Endothelial cell (in vitro differentiated cells): ENCODE measurements at places on chromosomes 2 and 18. TPM values are rescaled to one million over a fixed set of nuclear protein-coding genes. Genes with fewer than 3 reads are reported as not detected.

Gene CTNNA2
- 4.7 TPM for total RNA-seq

DNA sequence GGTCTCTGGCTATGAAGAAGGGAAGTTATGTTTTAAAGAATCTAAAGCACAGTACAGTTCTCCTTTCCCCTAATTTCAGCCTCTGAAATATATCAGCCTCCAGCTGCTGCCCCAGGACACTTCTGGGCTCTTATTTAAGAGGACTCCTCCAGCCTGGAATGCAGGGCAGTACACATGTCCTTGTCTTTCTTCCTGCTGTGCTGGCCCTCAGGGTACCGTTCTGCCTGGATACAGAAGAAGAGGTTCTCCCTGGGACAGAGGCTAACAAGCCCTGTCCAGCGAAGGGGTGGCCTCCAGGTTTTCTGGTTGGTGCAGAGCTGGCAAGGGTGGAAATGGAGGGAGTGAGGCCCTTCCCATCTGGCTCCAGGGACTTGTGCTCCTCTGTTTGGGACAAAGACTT, 22.1 kb downstream of the MLPH start:
- no peak for DNase-seq

DNA sequence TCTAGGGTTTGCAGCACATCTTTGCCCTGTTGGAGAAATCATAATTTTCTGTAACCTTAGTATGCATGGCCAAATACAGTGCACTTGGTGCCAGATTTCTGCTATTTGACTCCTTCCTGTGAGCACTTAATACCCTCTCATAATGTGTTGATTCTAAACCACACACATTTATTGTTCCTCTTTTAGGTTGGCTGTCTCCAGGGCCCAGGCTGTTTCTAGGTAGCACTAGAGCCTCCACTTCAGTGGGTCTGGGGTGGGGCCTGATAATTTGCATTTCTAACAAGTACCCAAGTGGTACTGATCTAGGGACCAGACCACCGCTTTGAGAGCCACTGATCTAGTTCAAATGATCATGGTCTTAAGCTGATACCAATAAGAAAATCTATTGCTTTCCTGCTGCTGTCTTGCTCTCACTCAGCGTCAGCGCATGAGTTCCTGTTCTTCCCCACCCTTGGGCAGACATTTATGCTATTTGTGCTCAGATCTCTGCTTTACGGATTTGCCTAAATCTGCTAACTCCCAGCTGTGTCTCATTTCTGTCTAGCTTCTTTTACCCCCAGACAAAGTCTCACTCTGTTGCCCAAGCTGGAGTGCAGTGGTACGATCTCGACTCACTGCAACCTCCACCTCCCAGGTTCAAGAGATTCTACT, 7.4 kb downstream of the PTRHD1 start:
- no peak for DNase-seq

- DNase-seq = no peak
Measured at GRCh38 chr18:45320724-45321123, 294.6 kb upstream of the SLC14A2 start.

- DNase-seq = no peak
Measured at GRCh38 chr2:238130111-238130695, 8.3 kb upstream of the KLHL30 start.

DNA sequence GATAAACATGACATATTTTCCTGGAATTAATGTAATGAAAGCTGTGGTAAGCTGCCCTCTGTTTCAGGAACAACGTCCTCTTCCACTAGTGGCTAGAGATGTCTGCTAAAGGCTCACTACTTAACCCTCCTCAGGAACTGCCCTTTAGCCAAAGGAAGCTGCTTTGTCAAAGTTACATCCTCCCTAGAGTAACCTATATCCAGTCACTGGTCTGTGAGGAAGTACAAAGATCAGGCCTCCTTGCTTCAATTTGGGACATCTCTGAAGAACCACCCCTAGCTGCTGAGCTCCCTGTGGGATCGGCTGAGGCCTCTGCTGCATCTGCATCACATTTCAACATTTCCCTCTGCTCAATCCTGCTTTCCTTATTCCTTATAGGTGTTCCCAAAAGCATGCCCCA, 107.8 kb downstream of the PRELID3A start:
- DNase-seq = no peak

DNA sequence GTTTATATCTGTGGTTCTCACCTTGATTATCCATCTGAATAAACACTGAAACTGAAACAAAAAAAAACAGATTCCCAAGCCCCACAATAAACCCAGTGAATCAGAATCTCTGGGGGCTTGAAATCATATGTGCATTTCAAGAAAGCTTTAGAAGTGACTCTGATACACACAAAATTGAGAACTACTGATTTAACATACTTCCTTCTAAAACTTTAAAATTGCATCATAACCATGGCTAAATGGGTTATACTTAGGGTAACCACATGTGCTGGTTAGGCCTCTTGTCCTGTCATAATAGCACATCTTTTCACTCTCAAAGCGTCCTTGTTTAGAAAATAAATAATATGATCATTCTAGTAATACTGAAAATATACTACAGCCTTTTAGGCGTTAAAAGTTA, 100.9 kb downstream of the ATAD2B start:
- no peak for DNase-seq

DNA sequence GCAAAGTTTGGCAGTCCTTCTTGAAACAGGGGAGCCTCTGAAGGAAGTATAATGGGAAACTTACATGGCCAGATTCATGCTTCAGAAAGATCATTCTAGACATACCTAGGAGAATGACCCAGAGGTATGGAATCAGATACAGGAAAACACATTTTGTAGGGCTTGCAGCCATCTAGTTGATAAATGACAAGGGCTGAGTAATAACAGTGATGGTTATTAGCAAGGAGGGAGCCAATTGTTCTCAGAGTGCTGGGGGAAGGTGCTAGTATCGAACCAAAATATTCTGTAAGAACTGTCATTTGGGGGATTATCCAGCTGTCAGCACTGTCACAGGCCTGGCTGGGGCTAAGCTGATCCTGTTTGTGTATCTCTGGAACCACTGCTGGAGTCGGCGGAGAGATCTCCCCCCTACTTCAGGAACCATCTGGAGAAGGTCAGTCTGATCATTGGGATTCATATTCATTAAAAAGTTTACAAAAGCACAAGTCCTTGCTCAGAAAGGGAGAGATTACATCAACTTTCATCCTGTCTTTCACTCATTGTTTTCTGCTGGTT, 113.8 kb upstream of the THSD7B start:
- no peak for DNase-seq

DNA sequence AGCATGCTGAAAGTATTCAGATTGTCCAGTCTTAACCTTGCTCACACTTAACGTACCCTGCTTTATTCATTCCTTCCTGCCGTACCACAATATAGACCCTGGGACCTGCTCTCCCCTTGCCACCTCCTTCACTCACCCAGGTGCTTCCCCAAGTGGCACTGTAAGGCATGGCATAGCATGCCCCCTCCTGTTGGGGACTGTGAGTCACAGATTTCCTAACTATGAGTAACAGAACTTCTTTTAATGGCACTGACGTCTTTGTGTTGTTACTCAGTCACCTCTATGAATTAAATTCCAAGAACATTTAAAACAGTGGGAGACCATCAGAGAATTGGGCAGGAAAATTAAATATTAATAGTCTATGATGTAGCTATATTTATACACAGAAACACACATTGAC, 117.2 kb downstream of the CTNNA2 start:
- no peak for DNase-seq

- no peak for DNase-seq
Measured at GRCh38 chr2:5020116-5020875, 671.9 kb upstream of the SOX11 start.

- DNase-seq = peak; percentile 63
Measured at GRCh38 chr18:63578357-63578958, 8.7 kb upstream of the SERPINB13 start.

Gene FEV
- 0.56 TPM for total RNA-seq

DNA sequence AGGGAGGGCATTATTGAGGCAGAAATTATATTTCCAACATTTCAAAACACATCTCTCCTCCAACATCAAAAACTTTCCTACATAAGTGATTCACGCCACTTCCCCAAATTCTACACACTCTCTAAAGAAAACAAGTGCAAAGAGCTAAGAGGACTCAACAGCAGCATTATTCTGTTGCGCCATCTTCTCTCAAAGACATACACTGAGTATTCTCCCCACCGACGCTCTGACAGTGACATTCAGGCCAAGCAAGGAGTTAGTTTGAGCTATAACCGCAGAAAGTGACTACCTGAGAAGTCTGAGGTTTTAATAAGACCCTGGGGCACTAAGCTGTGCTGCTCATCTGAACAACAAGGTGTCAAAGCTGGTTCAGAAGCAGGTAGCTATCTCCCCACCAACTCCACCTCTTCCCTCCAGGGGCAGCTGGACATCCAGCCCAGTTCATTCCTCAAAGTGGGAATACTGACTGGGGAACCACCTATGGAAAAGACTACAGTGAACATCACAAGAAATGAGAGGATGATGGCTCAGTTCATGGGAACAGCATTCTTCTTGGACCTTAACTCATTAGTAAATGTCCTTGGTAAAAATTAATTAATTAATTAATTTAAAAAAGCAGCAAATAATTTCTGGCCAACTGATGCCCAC, 309.5 kb upstream of the CCDC68 start:
- DNase-seq = no peak

Gene TBR1
- total RNA-seq = 0.08 TPM

Gene NLRC4
- not detected for total RNA-seq

DNA sequence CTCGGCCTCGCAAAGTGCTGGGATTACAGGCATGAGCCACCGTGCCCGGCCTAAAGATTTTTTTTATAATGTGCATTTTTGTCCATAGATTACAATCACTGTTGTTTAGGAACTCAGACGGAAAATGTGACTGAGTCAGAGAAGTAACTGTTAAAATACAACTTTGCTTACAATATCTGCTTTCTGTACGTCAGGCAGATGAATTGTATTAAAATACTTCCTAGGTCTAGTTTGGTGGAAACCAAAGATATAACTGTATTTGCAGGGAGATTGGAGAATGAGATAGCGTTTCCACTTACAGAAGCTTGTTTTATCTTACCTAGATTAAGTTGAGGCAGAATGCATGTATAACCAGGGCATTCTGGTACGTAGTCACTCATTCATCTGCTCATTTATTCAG, 36.7 kb downstream of the ASAP2 start:
- DNase-seq = no peak

Gene USP34
- total RNA-seq = 97.4 TPM

DNA sequence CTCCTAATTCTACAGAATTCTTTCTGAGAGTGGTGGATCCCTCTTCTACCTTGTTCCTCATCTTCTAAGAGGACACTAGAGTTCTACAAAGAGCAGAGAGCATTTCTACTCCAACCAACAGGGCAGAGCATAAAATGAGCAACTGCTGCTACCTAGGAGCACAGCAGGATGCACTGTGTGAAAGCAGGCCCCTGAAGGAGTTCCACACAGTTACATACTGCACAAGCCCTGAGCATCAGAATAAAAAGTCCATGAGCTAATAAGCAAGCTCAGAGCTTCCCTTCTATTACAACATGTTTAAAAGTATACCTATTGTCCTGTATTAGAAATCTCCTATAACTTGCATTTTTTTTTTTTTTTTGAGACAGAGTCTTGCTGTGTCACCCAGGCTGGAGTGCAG, 8.4 kb downstream of the FHL2 start:
- no peak for DNase-seq

- no peak for DNase-seq
Measured at GRCh38 chr2:3195641-3196476, 181.8 kb downstream of the EIPR1 start.

GRCh38 chr2:2683606-2684224, 352.6 kb upstream of the MYT1L start:
- no peak for DNase-seq

- no peak for DNase-seq
Measured at GRCh38 chr18:48668466-48669179, 129.8 kb downstream of the CTIF start.

Gene NT5C1B
- not detected for total RNA-seq

DNA sequence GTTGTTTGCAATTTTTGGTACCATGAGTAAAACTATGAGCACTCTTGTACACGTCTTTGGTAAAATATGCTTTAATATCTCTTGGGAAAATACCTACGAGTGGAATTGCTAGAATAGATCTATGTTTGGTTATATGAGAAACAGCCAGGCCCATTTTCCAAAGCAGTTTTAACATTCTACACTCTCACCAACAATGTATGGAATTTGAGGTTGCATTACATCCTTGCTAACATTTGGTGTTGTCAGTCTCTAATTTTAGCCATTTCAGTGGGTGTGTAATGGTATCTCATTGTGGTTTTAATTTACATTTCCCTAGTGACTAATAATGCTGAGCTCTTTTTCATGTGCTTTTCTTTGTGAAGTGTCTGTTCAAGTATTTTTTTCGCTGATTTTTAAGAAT, 118.9 kb upstream of the TCF4 start:
- DNase-seq = no peak

GRCh38 chr2:76506538-76506937, 795.8 kb upstream of the GCFC2 start:
- no peak for DNase-seq

DNA sequence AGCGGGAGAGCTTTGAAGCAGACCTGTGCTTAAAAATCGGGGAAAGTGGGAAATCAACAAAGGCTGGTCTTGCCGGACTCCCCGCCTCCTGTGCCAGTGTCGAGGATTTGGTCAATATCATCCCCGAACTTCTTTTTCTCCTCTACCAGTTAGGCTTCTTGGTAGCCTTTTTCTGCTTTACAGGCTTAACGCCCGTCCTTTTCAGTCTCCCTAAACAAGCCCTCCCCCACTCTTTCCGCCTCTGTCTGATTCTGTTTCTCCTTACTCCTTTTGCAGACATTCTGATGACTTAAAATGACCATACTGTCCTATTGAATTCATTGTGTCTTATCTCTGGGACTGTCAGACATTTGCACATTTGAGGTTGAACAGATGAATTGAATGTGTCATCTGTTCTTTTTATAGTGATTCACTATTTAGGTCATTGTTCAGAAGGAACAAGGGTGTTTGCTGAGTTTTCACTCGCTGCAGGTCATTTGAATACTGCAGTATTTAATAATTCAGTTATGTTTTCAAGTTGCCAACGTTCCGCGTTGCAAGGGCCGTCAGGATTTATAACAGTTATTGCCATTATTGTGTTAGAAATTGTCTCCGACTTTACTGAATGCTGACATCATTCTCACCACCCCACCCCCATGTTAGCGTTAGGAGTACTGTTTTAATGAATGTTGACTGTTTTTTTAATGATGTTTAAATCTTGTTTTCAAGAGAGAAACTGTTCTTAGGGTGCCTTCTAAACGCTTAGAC, 1.1 kb downstream of the ITGAV start:
- no peak for DNase-seq

- DNase-seq = no peak
Measured at GRCh38 chr2:71507476-71507875, 54.1 kb downstream of the DYSF start.

Gene RGPD4
- not detected for total RNA-seq

DNA sequence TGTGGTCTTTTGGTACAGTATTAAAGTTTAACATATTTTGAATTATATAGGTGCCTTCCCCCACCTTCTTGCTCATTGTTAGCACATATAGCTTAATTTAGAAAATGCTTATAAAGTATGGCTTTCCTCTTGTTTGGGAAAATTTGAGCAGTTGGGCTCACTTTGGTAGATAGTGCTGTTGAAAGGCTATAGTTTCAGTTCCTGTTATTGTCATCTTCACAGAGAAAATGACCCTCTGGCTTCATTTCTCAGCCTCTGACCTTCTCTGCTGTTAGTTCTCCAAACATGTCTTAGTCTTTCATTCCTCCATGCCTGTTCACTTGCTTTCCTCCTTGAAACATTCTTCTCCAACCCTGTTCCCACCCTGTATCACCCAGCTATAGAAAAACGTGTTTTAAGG, 200.6 kb downstream of the WDR7 start:
- no peak for DNase-seq

Gene MGAT5
- total RNA-seq = 124 TPM

Gene SPDYA
- total RNA-seq = 0.33 TPM

- no peak for DNase-seq
Measured at GRCh38 chr2:153990771-153991170, 119.0 kb downstream of the GALNT13 start.
